ENCODE measurements at places on chromosomes 1 and 21. TPM values are rescaled to one million over a fixed set of nuclear protein-coding genes. Genes with fewer than 3 reads are reported as not detected.

DNA sequence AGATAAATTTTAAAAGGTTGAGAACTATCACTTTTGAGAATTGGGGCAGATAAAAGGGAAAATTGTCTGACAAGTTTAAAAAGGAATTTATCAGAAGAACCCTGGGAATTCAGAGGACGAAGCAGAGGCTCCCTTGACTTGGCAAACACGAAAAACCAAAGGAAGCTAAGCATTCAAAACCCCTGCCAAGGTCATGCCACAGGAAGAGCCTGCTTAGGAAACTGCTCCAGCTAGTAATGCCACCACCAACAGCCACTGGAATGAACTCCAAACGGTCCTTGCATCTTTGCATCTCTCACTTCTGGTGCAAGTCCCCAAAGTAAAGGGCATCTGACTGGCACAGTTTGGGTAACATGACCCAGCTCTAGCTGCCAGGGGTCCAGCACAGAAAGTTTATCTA lies 7.2 kb downstream of the GPBP1L1 start:
- DNase-seq = no peak

DNA sequence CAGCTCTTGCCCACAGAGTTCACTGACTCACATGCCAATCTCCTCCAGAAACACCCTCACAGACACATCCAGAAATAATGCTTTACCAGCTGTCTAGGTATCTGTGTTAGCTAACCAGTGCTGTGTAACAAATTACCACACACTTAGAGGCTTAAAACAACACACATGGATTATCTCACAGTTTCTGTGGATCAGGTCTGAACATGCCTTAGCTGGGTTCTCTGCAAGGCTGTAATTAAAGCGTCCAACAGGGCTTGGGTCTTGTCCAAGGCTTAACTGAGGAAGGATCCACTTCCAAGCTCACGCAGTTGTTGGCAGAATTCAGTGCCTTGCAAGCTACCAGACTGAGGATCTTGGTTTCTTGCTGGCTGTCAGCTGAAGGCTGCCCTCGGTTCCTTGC lies 92.5 kb upstream of the RGS4 start:
- DNase-seq = no peak

GBP2 gene
- 81.0 TPM for total RNA-seq

GRCh38 chr1:24970399-24970753 lies 40.3 kb upstream of the RUNX3 start:
- DNase-seq = no peak

DNA sequence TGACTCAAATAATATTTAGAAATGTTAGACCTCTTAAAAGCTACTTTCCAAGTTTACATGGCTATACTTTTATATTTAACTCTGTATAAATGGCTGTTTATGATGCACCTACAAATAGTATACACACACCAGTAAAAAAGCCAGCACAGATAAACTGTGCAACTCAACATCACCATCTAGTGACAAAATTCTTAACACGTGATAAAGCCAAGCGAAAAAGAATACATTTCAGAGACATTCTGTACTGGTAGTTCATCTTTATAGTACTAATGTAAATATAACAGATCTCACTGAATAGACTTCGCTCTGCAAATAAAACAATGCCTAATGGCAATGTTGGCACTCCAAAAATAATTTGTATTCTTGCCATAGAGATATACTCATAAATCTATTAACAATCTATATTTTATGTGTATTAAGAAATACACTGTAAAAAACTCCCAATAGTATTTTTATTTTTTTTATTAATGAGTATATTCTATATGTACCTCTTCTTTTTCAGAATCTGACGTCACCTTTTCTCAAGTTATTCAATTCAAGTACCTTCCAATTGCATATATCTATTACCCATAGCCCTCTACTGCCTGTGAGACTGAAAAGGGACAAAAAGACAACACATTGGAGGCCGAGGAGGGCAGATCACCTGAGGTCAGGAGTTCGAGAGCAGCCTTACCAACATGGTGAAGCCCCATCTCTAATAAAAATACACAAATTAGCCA lies 100.2 kb downstream of the DPYD start:
- DNase-seq = no peak

NUAK2 gene
- total RNA-seq = 27.2 TPM

GRCh38 chr21:14121719-14122118 lies 89.0 kb downstream of the LIPI start:
- no peak for DNase-seq

DNA sequence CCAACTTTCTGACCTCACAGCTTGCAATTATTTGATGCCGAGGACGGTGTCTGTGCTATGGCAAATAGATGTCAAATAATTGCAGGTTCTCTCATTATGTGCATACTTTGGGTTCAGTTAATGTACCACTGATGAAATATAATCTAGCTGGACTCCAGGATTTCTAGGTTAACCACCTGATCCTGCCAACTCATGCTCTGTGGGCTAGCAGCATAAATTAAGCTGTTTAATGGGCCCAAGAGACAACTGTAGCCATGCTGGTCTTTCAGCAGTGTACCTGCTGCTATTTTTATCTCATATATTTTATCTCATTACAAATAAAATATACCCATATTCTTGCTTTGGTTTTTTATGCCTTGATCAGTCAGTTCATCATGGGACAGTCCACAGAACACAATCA lies 43.3 kb upstream of the HP1BP3 start:
- DNase-seq = no peak

BSND gene
- not detected for total RNA-seq

JAK1 gene
- total RNA-seq = 101 TPM

GRCh38 chr1:59638231-59638711 lies 176.5 kb upstream of the HOOK1 start:
- DNase-seq = no peak

NBPF20 gene
- 3.3 TPM for total RNA-seq

DNA sequence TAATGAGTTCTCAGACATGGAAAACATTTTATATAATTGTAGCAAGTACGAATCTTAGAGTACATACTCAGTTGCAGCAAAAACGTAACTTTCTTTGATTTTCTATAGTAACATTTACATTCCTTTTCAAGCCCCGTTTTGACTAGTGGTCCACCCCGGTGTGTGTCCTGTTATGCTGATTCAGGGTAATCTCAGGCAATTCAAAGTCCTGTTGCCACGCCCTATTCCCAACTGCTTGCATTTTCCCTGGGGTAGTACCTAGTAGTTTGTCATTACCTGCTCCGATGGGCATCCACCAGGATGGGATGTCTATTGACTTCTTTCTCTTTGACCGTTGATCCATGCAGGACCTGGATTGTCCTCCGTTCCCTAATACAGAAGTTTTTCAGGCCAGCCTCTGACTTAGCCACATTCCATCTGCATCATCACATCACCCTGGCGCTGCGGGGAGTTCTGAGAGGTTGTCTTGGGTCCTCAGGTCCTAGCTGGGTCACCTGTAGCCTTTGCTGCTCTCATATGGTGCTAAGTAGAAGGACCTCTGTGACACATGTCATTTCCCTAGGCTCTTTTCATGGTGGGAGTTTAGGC lies 15.0 kb upstream of the FCAMR start:
- DNase-seq = no peak

Measured in colonic mucosa (tissue), 4 donors.